Stimulated activated CD8-positive, alpha-beta memory T cell treated with anti-CD3 and anti-CD28 coated beads, Interleukin-15, amount 100 ng/mL, for 4 hours (primary cell): ENCODE measurements at places on chromosomes 2 and 18.

DNA sequence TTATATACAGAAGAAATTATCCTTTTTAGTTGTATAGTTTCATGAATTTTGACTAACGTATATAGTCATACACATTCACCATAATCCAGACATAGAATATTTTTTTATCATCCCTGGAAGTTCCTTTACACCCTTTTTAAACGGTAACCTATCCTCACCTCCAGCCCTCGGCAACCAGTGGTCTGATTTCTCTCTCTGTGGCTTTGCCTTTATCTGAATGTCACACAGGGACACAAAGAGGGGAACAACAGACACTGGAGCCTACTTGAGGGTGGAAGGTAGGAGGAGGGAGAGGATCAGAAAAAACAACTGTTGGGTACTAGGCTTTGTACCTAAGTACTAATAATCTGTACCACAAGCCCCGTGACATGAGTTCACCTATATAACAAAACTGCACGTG is 191.9 kb downstream of the MC4R start:
- DNase-seq = no peak

DNA sequence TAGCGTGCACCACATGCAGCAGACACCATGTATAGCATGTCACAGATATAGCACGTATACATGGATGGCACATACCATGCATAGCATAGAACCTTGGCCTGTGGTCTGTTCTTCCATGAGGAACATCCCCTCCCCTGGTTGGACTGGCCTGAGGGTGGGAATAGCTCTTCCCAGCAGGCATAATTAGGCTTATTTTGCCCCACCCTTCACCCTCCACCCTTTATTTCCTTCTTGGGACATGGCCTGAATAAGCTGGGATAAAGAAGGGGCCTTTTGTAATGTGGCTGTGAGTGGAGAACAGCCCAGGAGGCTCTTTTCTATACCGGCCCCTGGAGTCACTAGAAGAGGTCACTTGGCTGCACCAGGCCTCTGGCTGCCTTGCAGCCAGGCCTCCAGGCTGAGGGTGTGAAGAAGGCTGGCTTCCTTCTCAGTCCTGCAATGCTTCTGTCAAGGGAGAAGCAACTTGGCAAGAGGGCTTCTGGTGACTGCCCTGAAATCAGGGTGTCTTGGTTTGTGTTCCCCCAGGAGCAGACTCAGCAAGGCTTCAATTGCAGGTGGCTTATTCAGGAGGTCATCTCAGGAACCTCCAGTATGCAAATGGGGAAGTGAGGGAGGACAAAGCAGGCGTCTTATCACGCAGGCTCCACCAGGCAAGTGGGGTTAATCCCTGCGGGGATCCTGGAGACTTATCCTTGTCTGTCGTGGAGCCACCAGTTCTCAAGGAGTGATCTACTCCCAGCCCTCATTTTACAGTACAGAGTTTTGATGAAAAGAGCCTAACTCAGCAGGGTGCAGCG is 68.2 kb downstream of the HS6ST1 start:
- DNase-seq = no peak

DNA sequence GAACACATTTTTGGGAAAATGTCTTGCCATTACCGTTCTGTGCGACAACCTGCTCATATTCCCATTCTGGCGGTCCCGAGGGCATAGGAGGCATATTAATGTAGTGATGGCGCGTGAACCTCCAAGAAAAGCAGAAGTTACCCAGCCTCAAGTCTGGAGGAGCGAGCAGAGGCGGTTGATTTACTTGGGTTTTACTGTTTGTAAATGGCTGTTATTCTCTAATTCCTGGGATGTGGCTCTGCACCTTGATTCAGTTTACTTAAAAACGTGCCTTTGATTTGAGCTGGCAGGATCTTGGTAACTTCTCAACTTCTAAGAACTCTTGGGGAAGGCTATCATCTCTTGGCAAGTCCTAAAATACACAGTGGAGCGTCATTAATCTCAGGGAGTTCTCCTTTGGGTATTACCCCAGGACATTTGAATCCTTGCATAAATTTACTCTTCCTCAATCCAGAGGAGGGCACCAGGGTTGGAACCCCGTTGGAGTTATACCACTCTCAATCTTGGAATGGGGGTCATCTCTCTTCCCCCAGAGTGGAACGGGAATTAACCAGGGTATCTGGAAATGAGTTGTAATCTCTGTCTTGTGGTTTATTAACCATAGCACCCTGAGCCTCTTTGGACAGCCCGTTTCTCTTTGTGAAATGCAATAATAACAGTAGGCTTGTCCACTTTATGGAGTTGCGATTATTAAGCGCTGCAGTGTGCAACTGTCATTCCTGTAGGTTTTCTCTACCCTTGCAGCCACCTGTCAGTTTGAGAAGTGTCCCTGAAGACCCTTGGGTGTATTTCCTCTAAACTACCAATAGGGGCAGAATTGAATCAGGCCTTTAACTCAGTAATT is 2.1 kb downstream of the HK2 start:
- DNase-seq = no peak

GRCh38 chr2:66899109-66899508 is 464.2 kb downstream of the MEIS1 start:
- DNase-seq = no peak

GRCh38 chr2:64837925-64838641 is 151.1 kb upstream of the SLC1A4 start:
- no peak for DNase-seq

DNA sequence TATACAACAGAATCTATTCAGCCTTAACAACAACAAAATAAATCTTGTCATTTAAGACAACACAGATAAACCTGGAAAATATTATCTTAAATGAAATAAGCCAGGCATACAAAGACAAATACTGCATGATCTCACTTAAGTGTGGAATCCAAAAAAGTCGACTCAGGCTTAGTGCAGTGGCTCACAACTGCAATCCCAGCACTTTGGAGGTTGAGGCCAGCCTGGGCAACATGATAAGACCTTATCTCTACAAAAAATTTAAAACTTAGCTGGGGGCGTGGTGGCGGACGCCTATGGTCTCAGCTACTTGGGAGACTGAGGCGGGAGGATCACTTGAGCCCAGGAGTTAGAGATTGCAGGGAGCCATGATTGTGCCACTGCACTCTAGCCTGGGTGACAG is 75.2 kb upstream of the RNU4ATAC start:
- no peak for DNase-seq

- DNase-seq = no peak
These were observed 5.5 kb downstream of the SYT4 start for GRCh38 chr18:43271593-43272432.

DNA sequence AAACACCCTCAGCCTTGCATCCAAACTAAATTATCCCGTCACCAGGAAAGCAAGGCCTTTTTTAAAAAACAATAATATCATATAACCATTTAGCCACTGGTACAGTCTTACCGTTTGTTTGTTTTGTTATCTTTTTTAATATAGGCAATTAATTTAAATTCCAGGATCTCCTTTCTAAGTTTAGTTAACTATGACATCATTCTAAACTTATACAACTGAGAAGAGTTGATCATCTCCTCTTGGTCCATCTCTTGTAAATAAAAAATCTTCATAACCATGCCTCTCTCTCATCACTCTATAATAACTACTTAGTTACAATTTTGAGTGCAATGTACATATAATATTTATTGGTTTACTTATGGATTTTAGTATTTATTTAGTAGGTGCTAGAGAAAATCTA is 46.2 kb downstream of the RND3 start:
- no peak for DNase-seq

DNA sequence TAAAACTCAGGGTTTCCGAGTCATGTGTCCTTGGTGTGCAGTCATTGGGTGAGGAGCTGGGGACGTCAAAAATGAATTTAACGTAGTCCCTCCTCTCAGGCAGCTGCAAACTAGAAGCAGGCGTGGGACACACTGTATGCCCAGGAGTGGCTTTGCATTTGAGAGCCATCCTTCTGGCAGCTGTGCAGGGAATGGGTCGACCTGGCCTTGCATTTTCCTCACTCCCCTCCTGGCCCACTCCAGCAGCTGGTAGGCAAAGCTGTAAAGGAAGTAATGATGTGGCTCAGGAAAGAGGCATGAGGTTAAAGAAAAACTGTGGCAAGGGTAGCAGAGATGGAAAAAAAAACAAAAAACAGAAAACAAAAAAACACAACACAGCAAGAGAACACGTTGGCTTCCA is 46.5 kb downstream of the RNF144A start:
- no peak for DNase-seq

GRCh38 chr2:20957788-20958525 is 85.9 kb downstream of the APOB start:
- no peak for DNase-seq

DNA sequence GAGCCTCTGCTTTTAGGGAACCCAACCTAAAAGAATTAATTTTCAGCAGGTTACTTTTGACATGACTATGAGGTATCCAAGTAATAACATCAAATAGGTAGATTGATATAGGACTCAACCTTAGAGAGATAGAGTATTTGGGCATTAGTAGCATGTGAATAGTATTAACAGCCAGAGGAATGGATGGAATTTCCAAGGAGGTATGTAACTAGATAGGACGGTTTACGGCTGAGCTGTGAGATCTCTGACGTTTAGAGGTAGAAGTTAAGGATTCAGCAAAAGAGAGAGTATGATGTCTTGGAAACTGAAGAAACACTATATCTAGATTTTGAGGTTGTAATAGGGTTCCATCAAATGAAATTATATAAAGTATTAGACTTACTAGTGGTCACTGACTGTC is 70.3 kb downstream of the HNMT start:
- DNase-seq = no peak

DNA sequence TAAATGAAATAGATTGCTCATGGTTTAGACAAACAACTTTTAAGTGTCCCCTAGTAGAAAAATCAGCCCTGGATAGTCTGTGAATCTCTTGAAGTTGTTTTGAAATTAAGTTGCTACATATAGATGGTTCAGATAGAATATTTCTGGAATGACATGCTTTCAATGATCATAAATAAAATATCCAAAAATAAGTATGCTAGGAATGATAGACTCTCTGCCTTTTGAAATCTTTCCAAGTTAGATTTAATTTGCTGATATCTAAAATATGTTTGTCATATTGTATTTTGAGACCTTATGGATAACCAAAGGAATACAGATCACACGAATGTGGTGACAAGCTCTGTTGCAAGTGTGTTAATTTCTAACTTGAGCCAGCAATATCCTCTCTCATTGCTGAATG is 488.7 kb downstream of the THSD7B start:
- no peak for DNase-seq

DNA sequence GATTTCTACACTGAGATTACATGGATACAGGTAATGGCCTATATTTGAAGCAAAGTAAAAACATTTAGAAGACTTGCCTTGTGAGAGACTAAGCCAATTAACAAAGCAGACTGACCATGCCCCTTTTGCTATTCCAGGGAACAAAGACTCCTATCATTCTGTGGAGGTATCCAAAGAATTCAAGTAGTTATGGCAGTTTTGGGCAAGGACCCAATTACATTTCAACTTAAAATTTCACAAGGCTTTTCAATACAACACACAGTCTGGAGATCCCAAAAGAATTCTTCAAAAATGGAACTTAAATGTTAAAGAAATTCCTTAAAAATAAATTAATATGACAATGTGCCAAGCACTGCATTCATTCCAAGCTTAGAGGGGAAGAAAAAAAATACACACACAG is 109.2 kb upstream of the CHRNA1 start:
- DNase-seq = no peak

DNA sequence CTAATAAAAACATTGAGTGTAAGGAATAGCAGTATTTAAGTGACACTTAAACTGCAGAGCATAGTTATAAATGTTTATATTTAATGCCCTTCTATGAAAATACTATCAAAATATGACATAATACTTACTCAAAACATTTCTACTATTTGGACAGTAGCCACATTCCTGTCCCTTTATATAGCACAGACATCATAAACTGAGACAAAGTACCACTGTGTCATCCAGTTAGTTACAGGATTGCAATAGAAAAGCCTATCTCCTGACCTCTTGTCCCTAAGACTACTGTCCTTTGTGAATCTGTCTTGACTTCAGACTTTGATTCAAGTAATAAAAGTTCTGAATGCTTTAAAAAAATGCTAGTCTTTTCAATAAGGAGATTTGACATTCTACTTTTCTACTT is 1528.5 kb upstream of the NXPH2 start:
- no peak for DNase-seq

- no peak for DNase-seq
These were observed 485.4 kb upstream of the SLC8A1 start for GRCh38 chr2:40937284-40937683.

GRCh38 chr18:43847164-43848091 is 570.1 kb upstream of the SYT4 start:
- no peak for DNase-seq

DNA sequence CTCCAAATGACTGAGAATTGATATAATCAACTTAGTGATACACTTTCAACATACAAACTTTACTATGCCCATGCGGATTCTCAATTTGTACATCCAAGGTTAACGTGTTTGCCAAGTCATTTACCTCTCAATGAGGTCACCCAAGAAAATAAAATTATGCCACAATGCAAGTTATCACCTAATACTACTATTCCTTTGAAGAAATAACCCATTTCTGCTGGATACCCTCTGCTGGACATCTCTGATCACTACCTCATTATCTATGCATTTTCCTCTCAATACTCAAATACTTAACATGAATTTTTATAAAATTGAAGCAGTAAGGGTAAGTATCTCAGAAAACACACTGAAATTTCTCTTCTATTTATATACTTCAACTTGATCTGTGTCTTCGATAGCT is 12.7 kb downstream of the HNRNPLL start:
- no peak for DNase-seq

GRCh38 chr2:55418512-55419232 is 984 bp downstream of the CCDC88A start:
- DNase-seq = no peak

DNA sequence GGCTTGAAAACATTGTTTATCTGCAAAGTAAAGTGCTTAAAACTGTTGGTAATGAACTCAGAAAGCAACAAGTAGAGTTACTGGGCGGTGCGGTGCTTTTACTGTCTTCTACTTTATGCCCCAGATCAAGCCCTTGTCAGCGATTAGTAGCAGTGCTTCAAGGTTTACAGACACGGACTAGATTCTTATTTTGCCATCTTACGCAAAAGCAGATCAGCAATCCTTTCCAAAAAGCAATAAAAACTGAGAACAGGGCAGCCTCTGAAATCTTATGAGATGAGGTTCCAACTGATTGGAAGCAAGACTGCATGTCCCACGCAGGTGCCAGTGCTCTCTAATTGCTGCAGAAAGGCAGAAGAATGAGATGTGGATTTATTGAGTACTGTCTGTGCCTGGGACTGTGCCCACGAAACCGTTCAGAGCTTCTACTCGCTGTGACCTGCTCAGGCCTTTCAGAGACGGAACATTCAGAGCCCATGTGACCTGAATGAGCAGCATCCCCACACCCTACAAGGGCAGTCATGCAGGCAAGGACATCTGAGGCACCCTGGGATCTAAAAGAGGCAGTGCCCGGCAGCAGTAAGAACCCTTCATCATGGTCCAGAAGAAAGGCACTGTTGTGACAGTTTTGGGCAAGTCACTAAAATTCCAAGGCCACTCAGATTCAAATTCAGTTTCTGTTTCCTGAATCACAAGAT is 15.7 kb downstream of the COL4A3 start:
- no peak for DNase-seq

DNA sequence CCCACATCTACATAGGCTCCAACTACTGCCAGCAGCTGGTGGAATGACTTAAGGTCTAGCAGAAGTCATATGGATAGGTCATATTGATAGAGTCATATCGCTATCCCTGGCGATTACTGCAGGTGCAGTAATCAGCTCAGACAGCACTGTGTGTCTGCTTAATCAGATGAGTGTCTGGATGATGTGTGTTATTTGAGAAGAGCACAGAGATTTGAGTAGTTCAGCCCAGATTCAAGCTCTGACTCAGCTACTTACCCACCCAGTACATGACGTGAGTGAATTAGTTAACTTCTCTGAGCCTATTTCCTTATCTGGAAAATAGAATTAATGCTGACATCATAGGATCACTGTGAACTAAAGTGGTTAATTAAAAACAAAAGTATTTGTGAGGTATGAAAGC is 78.9 kb downstream of the EHD3 start:
- DNase-seq = no peak
